ENCODE measurements at places on chromosomes 7 and 10. TPM values are rescaled to one million over a fixed set of nuclear protein-coding genes. Genes with fewer than 3 reads are reported as not detected.

The NRCAM gene
- total RNA-seq, result 0.27 TPM

DNA sequence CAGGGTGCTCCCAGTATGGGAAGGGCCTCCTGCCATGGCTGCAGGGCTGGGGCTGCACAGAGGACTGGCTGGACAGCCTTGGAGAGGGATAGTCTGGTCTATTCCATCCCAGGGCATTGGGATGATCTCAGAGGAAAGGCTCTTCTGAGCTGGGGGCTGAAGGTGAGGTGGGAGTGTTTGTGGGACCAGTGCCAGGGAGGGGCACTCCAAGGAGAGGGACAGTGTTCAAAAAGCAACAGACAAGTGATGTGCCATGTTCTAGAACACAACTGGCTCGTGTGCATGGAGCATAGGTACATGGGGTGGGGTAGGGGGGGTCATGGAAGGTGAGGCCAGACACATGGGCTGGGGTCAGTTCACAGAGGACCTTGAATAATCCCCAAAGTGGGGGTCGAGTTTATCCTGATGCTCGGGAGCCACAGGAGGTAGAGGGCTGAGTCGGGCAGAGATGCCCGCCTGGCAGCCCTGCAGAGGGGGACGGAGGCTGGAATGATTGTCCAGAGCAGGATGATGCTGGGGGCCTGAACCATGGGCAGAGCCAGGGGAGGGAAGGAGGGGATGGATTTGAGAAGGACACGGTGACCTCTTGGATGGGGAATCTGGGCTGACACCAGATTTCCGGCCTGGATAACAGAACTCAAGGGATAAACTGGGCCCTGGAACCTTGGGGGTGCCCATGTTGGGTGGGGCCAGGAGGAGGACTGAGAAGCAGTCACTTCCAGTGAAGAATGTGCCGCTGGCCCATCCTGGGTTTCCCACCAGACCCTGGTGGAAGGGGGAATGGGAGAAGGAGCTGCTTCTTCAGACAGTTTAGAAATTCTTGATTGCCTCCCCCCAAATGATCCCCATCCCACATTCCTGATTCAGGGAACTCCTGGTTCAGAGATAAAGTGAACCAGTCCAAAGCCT is 50.4 kb downstream of the NEURL1 start:
- no peak for DNase-seq

DNA sequence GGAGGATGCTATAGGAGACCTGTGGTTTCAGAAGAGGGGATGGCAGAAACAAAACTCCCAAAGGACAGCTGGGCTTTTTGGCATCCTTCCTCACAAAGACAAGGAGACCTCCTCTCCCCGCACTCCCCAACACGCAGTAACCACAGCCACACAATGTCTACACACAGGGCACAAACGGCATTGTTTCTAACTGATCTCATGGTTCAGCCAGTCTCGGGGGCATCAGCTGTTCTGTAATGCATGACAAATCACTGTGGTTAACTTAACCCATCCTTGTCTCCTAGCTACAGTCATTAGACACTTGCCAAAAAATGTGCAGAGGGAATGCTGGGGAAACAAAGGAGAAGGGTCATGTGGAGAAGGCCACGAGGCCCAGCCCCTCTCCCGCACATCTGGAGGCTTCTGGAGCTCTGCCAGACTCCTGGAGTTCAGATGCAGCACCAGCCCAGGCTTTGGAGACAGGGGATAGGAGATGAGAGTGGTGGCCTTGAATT is 7.6 kb upstream of the ADAMTS14 start:
- DNase-seq, result no peak

The ENO4 gene
- 0.46 TPM for total RNA-seq

The C7orf57 gene
- not detected for total RNA-seq
